Breast epithelium (tissue), 4 donors: ENCODE measurements at places on chromosomes 13 and 19. TPM values are rescaled to one million over a fixed set of nuclear protein-coding genes. Genes with fewer than 3 reads are reported as not detected.

GRCh38 chr19:38193445-38193844 is 30.6 kb downstream of the DPF1 start:
- no peaks in the 10 kb centered on the region for H3K36me3 ChIP-seq
- DNase-seq, result no peak
- no peak overlapping the region for H3K27ac ChIP-seq
- no peaks in the 10 kb centered on the region for H3K4me1 ChIP-seq
- H3K4me3 ChIP-seq, result no peak overlapping the region
- no peaks in the 10 kb centered on the region for H3K27me3 ChIP-seq

GRCh38 chr13:112836940-112837339 is 132.1 kb upstream of the MCF2L start:
- no peaks in the 10 kb centered on the region for H3K4me1 ChIP-seq
- DNase-seq, result no peak
- H3K36me3 ChIP-seq, result no peaks in the 10 kb centered on the region
- H3K4me3 ChIP-seq, result no peak overlapping the region

- no peak for DNase-seq
- H3K36me3 ChIP-seq, result no peaks in the 10 kb centered on the region
- H3K4me1 ChIP-seq, result no peaks in the 10 kb centered on the region
- H3K4me3 ChIP-seq, result no peak overlapping the region
- H3K27me3 ChIP-seq, result no peaks in the 10 kb centered on the region
- no peak overlapping the region for H3K27ac ChIP-seq
Measured at GRCh38 chr19:13997631-13997962, 8.5 kb downstream of the RFX1 start.

DNA sequence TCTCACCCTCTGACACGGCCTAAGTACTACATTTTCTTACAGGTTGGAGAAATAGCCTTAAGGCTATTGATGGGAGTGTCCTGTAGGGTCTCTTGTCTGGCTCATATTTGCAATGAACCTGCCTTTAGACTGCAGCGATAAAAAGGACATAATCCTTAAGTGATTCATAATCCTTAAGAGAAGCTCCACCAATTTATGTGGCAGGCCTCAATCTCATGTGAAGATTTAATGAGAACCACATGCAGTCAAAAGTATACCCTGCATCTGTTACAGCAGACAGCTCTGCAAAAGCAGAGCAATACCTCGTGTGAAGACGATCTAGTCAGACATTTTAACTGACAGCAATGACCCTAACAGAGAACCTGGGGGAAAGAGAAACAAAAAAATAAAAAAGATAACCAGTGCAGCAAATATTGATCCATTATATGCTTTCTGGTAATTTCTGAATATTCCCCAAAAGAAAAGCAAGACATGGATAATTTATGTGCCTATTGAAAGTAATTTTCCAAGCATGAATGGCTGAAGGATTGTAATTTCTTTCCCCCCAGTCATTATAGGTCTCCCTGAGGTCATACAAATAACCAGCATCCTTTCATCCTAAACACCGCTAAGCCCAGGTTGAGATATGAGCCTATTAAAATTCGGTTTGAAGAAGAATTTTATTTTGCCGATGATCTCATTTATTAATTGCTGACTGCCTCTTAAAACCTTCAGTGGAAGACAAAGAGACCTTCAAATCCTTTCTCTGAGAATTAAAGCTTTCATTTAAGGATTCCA is 321.8 kb upstream of the NBEA start:
- no peaks in the 10 kb centered on the region for H3K27me3 ChIP-seq
- no peak overlapping the region for H3K27ac ChIP-seq
- no peak for DNase-seq
- H3K36me3 ChIP-seq, result no peaks in the 10 kb centered on the region
- H3K4me3 ChIP-seq, result no peak overlapping the region

- H3K27me3 ChIP-seq, result no peaks in the 10 kb centered on the region
- DNase-seq, result no peak
- H3K4me3 ChIP-seq, result no peak overlapping the region
- no peaks in the 10 kb centered on the region for H3K36me3 ChIP-seq
- no peak overlapping the region for H3K27ac ChIP-seq
Measured at GRCh38 chr19:42568006-42568405, 26.7 kb downstream of the CEACAM8 start.

Gene ACTMAP
- 3.2 TPM for total RNA-seq

Gene ZNF616
- 7.2 TPM for total RNA-seq
